Right ventricle myocardium superior (tissue), 1 donor: ENCODE measurements at places on chromosomes 11 and 22.

DNA sequence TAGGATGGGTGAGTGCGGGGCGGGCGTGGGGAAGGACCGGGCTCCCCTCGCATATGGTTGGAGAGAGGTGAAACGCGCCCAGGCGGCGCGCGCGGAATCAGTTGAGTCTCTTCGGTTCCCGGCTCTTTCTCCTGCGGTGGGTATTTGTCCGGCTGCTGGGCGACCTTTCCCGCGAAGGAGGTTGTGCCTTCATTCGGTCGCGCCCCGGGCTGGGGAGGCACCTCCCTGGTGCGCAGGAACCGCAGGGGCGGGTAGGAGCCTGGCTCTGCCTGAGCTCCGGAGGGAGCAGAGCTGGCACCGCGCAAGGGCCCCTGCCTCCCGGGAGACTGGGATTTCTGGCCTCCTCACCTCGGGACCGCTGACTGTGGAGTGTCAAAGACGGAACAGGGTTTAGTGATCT is 27.5 kb downstream of the SAA4 start:
- no peak for DNase-seq

DNA sequence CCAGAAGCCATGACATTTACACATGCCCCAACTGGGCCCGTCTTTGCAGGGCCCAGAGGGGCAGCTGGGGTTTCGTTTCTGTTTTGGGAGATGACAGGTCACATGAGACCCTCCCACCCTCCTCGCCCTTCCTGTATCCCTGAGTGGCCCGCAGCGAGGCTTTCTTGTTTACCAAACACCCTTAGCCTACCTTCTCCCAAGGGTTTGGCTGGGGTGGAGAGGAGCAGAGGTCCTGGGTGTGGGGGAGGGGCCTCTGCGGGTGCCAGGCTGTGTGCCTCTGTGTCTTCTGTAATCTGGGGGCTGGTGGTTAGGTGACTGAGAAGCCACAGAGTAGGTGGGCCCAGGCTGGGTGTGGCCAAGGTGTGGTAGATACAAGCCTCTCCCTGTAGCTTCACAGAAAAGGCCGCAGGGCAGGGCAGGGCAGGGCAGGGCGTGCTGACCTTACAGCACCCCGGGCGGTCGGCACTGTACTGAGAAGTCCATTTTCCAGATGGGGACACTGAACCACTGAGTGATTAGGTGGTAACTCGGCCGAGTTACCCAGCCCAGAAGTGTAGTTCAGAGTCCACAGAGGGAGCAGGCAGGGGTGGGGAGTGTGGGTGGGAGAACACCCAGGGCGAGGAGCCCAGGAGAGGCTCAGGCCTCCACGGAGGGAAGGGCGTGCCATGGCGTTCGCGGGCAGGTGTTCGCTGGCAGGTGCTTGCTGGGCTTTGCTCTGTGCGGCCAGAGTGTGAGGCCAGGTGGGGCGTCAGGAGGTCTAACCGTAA is 8.7 kb downstream of the PRR5 start:
- no peak for DNase-seq

DNA sequence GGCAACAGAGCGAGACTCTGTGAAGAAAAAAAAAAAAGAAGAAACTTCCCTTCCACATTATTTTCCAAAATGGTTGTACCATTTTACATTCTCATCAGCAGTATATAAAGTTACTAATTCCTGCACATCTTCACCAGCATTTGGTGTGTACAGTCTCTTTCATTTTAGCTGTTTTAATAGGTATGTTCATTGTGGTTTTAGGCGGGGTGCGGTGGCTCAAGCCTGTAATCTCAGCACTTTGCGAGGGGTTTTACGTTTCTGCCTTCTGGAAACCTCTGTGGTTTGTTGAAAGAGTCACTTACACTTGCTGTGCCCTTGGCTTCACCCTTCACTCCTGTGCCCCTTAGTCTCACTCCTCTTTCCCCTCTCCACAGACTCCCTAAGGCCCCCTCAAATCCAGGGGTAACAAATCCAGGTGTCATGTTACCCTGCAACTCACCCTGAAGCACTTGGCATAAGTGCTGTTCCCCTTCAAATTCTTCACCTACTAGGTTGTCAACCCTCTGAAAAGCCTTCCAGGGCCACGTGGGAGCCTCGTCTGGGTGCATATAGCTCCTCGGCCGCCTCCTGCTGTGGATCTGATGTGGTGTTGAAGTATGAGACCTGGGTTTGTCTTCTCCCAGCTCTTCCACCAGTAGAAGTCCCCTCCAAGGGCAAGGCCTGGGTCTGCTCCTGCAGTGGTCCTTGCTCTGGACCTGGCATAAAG is 20.8 kb downstream of the TOB2 start:
- no peak for DNase-seq

DNA sequence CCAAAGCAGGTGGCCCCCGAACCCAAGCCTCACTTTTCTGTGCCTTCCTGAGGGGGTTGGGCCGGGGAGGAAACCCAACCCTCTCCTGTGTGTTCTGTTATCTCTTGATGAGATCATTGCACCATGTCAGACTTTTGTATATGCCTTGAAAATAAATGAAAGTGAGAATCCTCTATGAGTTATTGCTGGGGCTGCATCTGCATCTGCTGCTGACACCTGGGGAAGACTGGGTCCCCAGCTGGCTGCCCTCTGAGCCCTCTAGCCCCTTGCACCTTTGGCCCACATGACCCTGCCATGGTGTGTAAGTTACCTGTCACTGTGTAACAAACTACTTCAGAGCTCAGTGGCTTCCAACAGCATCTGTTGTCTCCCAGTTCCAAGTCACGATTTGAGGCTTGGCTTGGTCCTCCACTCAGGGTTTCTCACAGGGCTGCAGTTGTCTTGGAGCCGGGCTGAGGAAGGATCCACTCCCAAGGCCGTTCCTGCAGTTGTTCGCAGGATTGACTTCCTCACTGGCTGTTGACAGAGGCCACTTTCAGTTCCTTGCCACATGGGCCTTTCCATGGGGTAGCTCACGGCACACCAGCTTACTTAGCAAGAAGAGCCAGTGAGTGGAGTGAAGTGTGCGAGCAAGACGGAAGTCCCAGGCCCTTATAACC is 13.5 kb upstream of the UVRAG start:
- DNase-seq: peak; percentile 57

- DNase-seq: peak; percentile 57
These were observed 3.6 kb downstream of the SHISAL1 start for GRCh38 chr22:44309137-44309536.

DNA sequence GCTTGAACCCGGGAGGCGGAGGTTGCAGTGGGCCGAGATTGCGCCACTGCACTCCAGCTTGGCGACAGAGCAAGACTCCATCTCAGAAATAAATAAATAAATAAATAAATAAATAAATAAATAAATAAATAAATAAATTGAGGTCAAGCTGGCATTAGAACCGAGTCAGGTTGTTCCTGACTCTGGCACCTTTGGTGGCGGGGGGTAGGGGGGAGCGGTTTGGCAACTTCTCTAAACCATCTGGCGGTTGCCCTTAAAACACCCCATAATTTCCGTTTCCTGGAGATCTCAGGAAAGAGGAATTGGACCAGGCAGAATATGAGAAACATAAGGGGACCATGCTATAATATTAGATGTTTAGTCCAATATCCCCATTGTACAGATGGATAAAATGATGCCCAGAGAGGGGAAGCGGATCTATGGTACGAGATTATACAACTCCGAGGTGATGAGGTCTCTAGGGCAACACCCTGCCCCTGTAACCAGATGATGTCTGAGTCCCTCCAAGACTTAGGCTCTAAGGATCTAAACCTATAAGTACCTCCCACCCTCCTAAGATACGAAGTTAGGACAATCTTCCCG is 785 bp downstream of the CLPB start:
- DNase-seq: no peak

DNA sequence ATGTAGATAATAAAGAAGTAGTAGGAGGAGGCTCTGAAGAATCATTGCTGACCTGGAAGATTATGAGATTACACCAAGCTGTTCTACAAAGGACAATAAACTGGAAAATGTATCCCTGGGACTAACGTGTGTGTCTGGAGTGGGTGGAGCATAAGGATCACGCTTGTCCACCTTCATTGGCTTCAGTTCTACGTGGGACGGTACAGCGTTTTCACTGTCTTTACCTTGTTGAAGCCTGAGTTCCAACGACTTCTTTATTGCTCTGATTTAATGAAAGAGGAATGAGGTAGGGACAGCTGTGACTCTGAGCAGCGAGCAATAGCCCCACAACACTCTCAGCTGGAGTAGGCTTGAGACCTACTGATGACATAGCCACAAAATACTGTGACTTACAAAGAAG is 87.0 kb downstream of the ARHGAP42 start:
- no peak for DNase-seq

DNA sequence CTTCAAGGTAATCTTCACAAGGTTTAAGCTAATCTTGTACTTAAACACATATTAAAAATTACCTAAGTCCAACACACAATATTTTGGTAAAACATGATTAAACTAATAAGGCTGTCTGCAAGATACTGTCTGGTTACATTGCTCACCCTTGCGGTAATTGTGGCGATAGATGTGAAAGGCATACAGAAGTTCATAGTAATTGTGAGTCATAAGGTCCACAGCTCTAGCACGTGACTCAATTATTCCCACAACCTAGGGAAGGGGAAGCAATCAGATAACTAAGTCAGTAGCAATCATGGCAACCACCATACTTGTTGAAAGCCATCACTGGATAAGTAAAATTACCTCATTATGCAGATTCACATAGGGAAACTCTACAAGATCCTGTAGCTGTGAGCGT is 30.5 kb upstream of the FNBP4 start:
- DNase-seq: no peak

GRCh38 chr11:58641803-58642581 is 19.5 kb downstream of the CNTF start:
- no peak for DNase-seq

DNA sequence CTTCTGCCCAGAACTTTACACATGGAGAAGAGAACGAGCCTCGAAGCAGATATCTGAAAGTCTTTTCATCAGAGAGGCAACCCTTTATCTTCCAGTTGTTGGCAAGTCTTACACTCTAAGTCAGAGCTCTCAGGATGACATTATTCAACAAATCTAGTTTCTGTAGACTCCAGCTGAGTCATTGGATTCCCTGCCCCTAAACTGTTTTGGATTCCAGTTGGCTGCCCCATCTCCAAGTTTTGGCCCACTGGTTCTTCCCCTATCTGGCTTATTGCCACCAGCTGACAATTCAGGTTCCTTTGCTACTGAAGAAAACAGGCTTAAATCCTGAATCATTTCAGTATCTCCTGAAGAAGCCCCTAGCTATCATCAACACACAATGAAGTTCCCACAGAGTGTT is 14.2 kb downstream of the SAAL1 start:
- DNase-seq: no peak

DNA sequence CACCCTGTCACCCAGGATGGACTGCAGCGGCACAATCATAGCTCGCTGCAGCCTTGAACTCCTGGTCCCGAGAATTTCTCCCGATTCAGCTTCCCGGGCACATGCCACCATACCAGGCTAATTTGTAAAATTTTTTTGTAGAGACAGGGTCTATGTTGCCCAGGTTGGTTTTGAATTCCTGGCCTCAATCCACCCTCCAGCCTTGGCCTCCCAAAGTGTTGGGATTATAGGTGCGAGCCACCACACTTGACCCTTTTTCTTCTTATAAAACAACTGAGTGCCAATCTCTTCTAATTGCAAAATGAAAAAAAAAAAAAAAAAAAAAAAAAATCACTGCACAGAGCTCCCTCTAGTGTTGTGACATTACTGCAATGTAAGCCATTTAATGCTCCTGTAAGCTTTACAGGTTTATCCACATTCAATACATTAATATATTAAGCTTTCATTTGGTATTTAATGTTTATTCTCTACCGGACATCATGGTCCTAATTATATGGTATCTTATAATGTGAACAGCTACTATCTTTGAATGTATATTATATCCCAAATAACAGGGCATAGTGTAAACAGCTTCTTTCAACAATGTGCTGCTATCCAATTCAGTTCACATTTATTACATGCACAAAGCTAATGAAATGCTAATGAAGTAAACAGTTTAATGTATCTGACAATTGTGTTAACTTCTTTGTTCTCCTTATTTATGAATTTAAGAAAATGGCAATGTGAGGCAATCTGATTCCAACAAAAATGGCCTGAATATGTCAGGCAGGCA is 44.6 kb downstream of the COPB1 start:
- no peak for DNase-seq

- DNase-seq: no peak
These were observed 78.3 kb upstream of the SCUBE2 start for GRCh38 chr11:9169595-9170295.

DNA sequence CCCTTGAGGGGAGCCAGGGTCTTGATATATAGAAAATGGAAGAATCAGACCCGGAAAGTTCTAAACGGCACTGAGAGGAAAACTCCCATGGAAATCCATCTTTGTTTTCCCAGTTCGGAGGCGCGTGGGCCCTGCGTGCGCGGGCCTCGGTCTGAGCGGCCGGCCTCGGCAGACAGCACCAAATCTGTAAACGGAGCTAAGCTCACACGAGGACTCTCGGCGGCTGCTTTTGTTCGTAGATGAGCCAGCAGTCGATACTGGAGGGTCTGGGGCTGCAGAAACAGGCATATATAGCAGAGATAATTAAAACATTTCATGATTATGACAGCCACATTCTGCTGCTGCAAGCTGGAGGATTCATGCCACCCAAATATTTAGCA is 68.5 kb upstream of the PPARA start:
- peak; percentile 45 for DNase-seq

GRCh38 chr11:70399681-70400112 is 1.4 kb downstream of the CTTN start:
- peak; percentile 87 for DNase-seq

GRCh38 chr11:74024261-74025029 is 15.6 kb upstream of the UCP3 start:
- peak; percentile 86 for DNase-seq

GRCh38 chr11:65112546-65113360 is 1.1 kb downstream of the TM7SF2 start:
- DNase-seq: peak; percentile 78

- DNase-seq: no peak
These were observed 814.5 kb downstream of the OPCML start for GRCh38 chr11:132717824-132718223.
